ENCODE measurements at places on chromosomes 3 and 15.
A peak's percentile ranks its signal among the peaks of the same experiment; 100 is the strongest.

- no peak for DNase-seq
Observed at GRCh38 chr3:169790687-169791429, 17.7 kb downstream of the MYNN start.

- DNase-seq: no peak
Observed at GRCh38 chr3:106628407-106628806, 748.8 kb upstream of the CCDC54 start.

- DNase-seq: no peak
Observed at GRCh38 chr3:123449997-123450604, 1.2 kb upstream of the ADCY5 start.

- no peak for DNase-seq
Observed at GRCh38 chr3:50610992-50611463, 546 bp downstream of the CISH start.

GRCh38 chr3:159263750-159264553 lies 462.1 kb downstream of the MFSD1 start:
- DNase-seq: peak; percentile 18

GRCh38 chr15:67133738-67134066 lies 68.3 kb downstream of the SMAD3 start:
- DNase-seq: no peak

Measured in adrenal gland (tissue), 19 donors.